ENCODE measurements at places on chromosomes 12 and 14. TPM values are rescaled to one million over a fixed set of nuclear protein-coding genes. Genes with fewer than 3 reads are reported as not detected.
A peak's percentile ranks its signal among the peaks of the same experiment; 100 is the strongest.

GRCh38 chr12:32104572-32105355 lies 1.9 kb upstream of the BICD1 start:
- H3K27ac ChIP-seq, result no peak overlapping the region
- H3K27me3 ChIP-seq, result no peaks in the 10 kb centered on the region
- H3K4me3 ChIP-seq, result no peak overlapping the region

GRCh38 chr12:2111826-2112225 lies 59.0 kb downstream of the CACNA1C start:
- H3K4me3 ChIP-seq, result no peak overlapping the region
- H3K27me3 ChIP-seq, result peaks cover 3% of the 10 kb centered on the region
- DNase-seq, result no peak
- H3K36me3 ChIP-seq, result no peaks in the 10 kb centered on the region
- H3K27ac ChIP-seq, result no peak overlapping the region

- no peak for DNase-seq
- H3K4me3 ChIP-seq, result no peak overlapping the region
- peaks cover 4% of the 10 kb centered on the region for H3K4me1 ChIP-seq
- peaks cover 67% of the 10 kb centered on the region for H3K36me3 ChIP-seq
- H3K27me3 ChIP-seq, result no peaks in the 10 kb centered on the region
- H3K27ac ChIP-seq, result no peak overlapping the region
Observed at GRCh38 chr12:98532687-98533304, 17.4 kb downstream of the TMPO start.

- H3K4me3 ChIP-seq, result no peak overlapping the region
- H3K36me3 ChIP-seq, result peaks cover 2% of the 10 kb centered on the region
- DNase-seq, result no peak
Observed at GRCh38 chr12:82434392-82434911, 76.1 kb downstream of the METTL25 start.

DNA sequence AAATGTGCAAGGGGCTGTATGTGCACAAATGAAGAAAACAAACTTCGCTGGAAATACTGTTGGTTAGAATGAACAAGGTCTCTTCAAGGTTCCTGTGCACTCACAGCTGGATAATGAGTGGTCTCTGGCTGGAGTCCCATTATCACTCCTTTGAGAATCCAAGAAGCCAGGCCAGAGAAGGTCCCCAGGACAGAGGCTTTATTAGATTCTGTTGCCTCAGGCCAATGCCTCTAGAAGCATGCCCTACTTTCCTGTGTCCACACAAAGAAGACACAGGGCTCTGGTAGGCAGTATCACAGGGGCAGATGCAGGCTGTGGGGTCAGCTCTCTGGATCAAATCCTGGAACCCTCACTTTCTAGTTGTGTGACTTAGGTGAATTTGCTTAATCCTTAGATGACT lies 384.7 kb downstream of the GRIN2B start:
- H3K4me1 ChIP-seq, result no peaks in the 10 kb centered on the region
- no peak for DNase-seq
- H3K36me3 ChIP-seq, result no peaks in the 10 kb centered on the region
- no peak overlapping the region for H3K4me3 ChIP-seq
- no peak overlapping the region for H3K27ac ChIP-seq

DNA sequence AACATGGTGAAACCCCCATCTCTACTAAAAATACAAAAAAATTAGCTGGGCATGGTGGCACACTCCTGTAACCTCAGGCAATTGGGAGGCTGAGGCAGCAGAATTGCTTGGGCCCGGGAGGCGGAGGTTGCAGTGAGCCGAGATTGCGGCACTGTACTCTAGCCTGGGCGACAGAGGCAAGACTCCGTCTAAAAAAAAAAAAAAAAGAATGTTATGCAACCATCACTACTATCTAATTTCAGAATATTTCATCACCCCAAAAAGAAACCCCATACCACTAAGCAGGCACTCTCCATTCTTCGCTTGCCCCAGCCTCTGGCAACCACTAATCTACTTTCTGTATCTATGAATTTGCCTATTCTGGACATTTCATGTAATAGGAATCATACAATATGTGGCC lies 68.8 kb upstream of the AMN start:
- peak overlapping the region; percentile 39 for H3K27ac ChIP-seq
- peaks cover 22% of the 10 kb centered on the region for H3K4me1 ChIP-seq
- H3K4me3 ChIP-seq, result no peak overlapping the region
- no peak for DNase-seq
- H3K36me3 ChIP-seq, result peaks cover 52% of the 10 kb centered on the region

DNA sequence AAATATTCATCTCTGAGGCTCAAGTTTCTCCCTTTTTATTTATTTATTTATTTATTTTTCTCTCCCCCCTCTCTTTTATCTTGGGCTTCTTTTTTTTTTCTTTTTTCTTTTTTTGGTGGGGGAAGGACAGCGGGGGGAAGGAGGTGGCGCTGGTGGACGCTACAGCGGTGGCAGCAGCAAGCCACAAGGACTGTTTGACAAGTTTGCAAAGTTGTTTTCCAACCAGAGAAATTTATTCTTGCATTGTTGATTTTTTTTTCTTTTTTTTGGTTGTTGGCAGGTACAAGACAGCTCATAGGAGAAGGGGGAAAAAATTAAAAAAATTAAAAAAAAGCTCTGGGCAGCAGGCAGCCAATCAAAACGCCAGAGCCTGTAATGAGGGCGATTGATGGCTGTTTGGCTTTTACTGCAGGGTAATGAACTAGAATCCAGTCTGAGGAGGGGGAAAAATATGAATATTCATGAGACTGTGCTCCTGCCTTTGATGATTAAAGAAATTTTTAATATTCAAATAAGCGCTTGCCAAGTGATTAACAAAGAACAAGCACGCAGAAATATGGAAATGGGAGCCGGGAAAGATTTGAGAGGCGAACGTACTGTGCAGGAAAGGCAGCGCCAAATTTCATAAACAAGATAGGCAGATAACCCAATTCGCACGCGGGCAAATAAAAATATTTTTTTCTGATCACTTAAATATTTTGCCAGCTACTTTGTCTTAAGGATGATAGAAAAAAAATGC lies 36.2 kb downstream of the BCL11B start:
- no peaks in the 10 kb centered on the region for H3K27me3 ChIP-seq
- peaks cover 21% of the 10 kb centered on the region for H3K36me3 ChIP-seq
- peak overlapping the region; percentile 96 for H3K27ac ChIP-seq
- H3K4me3 ChIP-seq, result peak overlapping the region; percentile 76

DNA sequence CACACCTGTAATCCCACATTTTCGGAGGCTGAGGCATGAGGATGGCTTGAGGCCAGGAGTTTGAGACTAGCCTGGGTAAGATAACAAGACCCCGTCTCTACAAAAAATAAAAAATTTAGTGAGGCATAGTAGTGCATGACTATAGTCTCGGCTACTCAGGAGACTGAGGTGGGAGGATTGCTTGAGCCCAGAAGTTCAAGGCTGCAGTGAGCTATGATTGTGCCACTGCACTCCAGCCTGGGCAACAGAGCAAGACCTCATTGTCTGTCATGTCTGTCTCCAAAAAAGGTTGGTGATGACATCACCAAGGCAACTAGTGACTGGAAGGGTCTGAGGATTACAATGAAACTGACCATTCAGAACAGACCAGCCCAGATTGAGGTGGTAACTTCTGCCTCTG lies 83.5 kb upstream of the COCH start:
- no peak overlapping the region for H3K27ac ChIP-seq
- H3K4me1 ChIP-seq, result no peaks in the 10 kb centered on the region
- no peaks in the 10 kb centered on the region for H3K36me3 ChIP-seq
- H3K27me3 ChIP-seq, result peaks cover 6% of the 10 kb centered on the region
- DNase-seq, result no peak

GRCh38 chr14:51575349-51576116 lies 76.2 kb upstream of the FRMD6 start:
- DNase-seq, result no peak
- peaks cover 28% of the 10 kb centered on the region for H3K27me3 ChIP-seq
- no peaks in the 10 kb centered on the region for H3K36me3 ChIP-seq
- H3K4me1 ChIP-seq, result no peaks in the 10 kb centered on the region
- H3K27ac ChIP-seq, result no peak overlapping the region

DNA sequence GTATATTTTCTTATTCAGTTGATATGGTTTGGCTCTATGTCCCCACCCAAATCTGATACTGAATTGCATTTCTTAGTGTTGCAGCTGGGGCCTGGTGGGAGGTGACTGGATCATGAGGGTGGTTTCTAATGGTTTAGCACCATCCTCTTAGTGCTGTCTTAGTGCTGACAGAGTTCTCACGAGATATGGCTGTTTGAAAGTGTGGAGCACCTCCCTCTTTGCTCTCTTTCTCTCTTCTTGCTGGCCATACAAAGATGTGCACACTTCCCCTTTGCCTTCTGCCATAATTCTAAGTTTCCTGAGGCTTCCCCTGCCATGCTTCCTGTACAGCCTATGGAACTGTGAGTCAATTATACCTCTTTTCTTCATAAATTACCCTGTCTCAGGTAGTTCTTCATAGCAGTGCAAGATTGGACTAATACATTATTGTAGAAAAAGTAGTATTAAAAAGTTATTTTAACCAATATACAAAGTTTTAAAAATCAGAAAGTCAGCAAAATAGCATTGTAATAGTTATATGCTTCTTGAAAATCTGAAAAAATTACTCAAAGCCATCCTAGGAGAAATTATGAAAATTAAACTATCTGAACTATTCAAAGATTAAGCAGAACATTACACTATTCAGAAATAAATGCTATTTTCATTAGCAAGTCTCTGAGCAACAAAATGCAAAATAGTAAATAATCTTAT lies 84.1 kb downstream of the PPP1R12A start:
- no peak overlapping the region for H3K27ac ChIP-seq
- H3K36me3 ChIP-seq, result peaks cover 24% of the 10 kb centered on the region
- no peak for DNase-seq
- no peak overlapping the region for H3K4me3 ChIP-seq
- no peaks in the 10 kb centered on the region for H3K27me3 ChIP-seq

- no peak overlapping the region for H3K4me3 ChIP-seq
- H3K27me3 ChIP-seq, result peaks cover 26% of the 10 kb centered on the region
- H3K27ac ChIP-seq, result no peak overlapping the region
- DNase-seq, result peak; percentile 64
Observed at GRCh38 chr12:122874081-122874480, 21.8 kb downstream of the VPS37B start.

DNA sequence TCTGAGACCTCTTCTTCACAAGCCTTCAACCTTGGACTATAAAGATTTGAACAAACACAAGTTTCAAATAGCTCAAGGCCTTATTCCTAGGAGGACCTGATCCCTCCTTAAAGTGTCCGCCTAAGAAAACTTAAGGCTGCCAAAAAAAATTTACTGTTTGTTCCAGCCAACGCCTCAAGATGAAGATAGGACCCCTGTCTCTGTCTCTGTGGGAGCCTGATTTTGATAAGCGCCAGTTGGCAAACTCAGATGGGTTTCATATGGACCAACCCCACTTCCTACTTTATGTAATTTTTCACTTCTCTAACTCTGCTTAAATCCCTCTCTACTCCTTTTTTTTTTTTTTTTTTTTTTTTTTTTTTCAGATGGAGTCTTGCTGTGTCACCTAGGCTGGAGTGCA lies 11.0 kb downstream of the FKBP3 start:
- H3K4me3 ChIP-seq, result no peak overlapping the region
- no peak overlapping the region for H3K27ac ChIP-seq
- no peaks in the 10 kb centered on the region for H3K27me3 ChIP-seq
- peaks cover 3% of the 10 kb centered on the region for H3K4me1 ChIP-seq

The INHBC gene
- total RNA-seq, result not detected

The LACRT gene
- not detected for total RNA-seq

The GDF11 gene
- 8.7 TPM for total RNA-seq

The LRRC9 gene
- not detected for total RNA-seq

The CEBPE gene
- 0.34 TPM for total RNA-seq

The KRT77 gene
- not detected for total RNA-seq
